RPMI7951 (cell line): ENCODE measurements at places on chromosomes 3 and 15. TPM values are rescaled to one million over a fixed set of nuclear protein-coding genes. Genes with fewer than 3 reads are reported as not detected.

The CGNL1 gene
- total RNA-seq: under 0.01 TPM in 2 replicates

The PPP1R14D gene
- total RNA-seq: not detected in 2 replicates

The ZPLD1 gene
- 0.20 TPM in 1 of 2 replicates, not detected in the other for total RNA-seq

The FAM81A gene
- 2.4 and 4.9 TPM in 2 replicates for total RNA-seq

The TRPM1 gene
- not detected in 2 replicates for total RNA-seq

The CLDN11 gene
- 32.3 and 34.4 TPM in 2 replicates for total RNA-seq

The SLC51B gene
- not detected in 2 replicates for total RNA-seq

The LOXL1 gene
- total RNA-seq: 45.9 and 55.0 TPM in 2 replicates

The FETUB gene
- total RNA-seq: not detected in 2 replicates

The MST1 gene
- 0.88 and 3.4 TPM in 2 replicates for total RNA-seq

The ABHD5 gene
- 22.6 and 26.7 TPM in 2 replicates for total RNA-seq

The FGD5 gene
- 5.3 and 7.9 TPM in 2 replicates for total RNA-seq

The CFAP91 gene
- total RNA-seq: not detected in 2 replicates

The APOD gene
- total RNA-seq: 0.96 and 1.6 TPM in 2 replicates

The C3orf49 gene
- total RNA-seq: not detected in 2 replicates

The GRAMD2A gene
- total RNA-seq: not detected in 2 replicates

The TMIE gene
- total RNA-seq: 0.10 TPM in 1 of 2 replicates, not detected in the other

The CPLX3 gene
- not detected in 2 replicates for total RNA-seq

The CATSPER2 gene
- 0.60 and 1.9 TPM in 2 replicates for total RNA-seq

The CSPG5 gene
- total RNA-seq: 0.48 and 1.9 TPM in 2 replicates

The KCNMB3 gene
- total RNA-seq: 0.88 and 1.3 TPM in 2 replicates

The GP5 gene
- not detected in 2 replicates for total RNA-seq

The ENTPD3 gene
- not detected in 2 replicates for total RNA-seq

The GOLGA8S gene
- 0.48 and 0.78 TPM in 2 replicates for total RNA-seq

The CHMP2B gene
- total RNA-seq: 28.5 and 31.2 TPM in 2 replicates

The KPNA1 gene
- total RNA-seq: 33.3 and 34.7 TPM in 2 replicates

The INSYN1 gene
- not detected in 2 replicates for total RNA-seq

The ONECUT1 gene
- total RNA-seq: not detected in 2 replicates

The CPNE9 gene
- total RNA-seq: not detected in 2 replicates

The DCLK3 gene
- not detected in 2 replicates for total RNA-seq
